ENCODE measurements at places on chromosomes 6 and 20. TPM values are rescaled to one million over a fixed set of nuclear protein-coding genes. Genes with fewer than 3 reads are reported as not detected.

DNA sequence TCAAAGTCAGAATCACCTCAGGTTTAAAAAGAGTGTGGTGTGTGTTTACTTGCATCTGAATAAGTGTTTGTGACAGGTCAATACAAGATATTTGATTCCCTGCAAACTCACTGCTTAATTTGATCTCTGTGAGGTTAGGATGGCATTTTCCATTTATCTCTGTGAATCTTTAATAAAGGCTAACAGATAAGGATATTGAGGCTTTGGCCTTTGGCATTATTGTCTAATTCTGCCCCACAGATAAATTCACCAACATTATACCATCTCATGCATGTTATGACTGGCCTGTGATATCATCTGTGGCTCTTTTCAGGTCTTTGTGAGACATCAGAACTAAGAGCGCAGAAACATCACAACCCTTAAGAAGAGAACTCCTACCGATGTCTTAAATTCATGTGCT is 84.7 kb downstream of the TRMT6 start:
- peak; percentile 77 for DNase-seq

DNA sequence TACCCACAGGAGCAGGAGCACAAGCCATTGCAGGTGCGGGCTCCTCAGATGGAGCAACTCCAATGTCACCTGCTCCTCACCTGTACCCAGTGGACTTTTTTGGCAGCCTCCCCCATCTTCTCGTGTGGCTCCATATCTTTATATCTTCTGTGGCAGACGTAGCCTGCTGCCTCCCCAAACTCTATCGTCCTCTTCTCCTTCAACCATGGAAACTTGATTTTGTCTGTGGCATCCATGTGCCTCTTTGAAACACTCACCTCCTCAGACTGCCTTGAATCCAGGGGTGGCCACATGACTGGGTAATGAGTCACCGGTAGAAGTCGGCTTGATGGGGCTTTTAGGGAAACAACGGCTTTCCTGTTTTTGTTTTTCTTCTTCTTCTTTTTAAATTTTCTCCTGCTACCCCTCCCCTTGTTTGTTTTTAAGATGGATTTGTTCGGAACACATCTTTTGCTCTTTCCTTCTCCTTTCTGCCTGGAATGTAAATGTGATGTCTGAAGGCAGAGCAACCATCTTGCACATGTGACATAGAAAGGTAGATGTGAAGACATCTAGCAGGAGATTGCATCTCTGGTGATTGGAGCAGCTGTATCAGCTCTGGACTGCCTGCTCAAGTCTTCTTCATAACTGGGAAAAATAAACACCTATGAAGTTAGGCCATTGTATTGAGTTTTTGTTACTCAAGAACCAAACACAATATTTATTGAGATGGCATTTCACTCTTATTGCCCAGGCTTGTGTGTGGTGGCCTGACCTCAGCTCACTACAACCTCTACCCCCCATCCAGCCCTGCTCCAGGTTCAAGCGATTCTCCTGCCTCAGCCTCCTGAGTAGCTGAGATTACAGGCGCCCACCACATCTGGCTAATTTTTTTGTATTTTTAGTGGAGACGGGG is 69.9 kb upstream of the DDR1 start:
- peak; percentile 88 for DNase-seq

The BFSP1 gene
- 2.2 TPM for polyA plus RNA-seq

The GSTA3 gene
- not detected for polyA plus RNA-seq

DNA sequence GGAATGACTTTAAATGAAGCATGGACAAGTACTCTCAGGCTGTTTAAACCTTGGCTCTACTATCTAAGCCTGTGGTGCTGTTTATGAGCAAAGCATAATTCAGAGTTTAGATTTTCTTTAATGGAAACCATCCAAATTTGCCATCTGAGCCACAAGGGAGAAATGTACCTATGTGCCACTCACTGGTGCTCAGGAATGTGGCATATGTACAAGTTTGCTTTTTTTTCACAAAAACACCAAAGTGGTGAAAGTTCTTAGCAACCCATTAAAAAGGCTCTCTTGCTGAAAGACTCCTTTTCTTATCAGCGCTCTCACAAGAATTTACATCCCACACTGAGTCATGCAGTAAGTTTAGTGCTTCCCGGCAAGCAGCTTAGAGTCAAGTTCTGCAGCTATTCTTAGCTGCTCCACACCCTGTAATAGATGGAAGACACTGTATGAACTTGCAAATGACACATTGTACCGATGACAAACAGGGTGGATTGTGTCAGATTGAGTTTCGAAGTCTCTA is 57.3 kb upstream of the MLIP start:
- peak; percentile 93 for DNase-seq

The LHFPL5 gene
- not detected for polyA plus RNA-seq

The FOXS1 gene
- polyA plus RNA-seq, result not detected

DNA sequence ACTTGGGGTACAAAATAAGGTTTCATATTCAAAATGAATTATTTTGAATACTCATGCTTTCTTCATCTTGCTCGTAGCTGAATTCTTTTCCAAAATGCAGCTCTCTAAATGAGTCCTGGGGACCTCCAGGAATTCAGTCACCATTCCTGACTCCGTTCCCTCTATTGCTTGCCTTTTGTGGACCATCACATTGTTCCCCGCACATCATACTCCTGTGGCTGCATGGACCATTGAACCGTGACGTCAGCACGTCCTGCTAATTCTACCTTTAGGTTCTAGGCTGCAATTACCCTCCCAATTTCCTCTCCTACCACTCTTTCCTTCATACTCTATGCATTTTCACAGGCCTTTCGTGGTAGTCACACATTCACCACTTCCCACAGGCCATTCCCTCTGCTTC is 173.1 kb upstream of the ID4 start:
- DNase-seq, result no peak

The CAPN11 gene
- not detected for polyA plus RNA-seq

DNA sequence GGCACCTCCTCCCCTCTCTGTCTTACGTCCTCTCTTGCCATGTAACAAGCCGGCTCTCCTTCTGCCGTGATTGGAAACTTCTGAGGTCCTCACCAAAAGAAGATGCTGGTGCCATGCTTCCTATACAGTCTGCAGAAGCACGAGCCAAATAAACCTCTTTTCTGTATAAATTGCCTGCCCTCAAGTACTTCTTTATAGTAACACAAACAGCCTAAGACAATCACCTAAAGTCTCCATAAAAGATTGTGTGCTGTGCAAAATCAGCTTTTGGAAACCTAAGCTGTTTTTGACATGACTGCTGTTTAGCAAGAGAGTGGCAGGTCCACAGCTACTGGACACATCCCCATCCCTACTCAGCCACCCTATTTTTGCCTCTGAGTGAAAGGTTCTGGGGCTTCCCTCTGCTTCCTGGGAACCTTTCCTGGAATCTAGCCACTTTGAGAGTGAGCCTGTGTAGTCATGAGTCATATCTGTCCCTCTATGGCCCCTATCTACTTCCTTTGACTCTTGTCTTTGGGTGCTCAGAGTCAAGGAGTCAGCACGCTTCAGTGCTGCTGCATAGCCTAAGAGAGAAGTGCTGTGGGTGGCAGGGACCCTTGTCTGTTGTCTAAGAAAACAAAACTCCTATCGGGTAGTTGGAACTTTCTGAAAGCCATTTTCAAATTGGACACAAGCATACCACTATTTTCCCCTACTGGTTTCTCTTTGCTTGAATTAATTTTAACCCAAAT is 110.0 kb downstream of the PPP1R14C start:
- DNase-seq, result peak; percentile 84

GRCh38 chr20:32914031-32914430 is 55.3 kb downstream of the EFCAB8 start:
- DNase-seq, result no peak

DNA sequence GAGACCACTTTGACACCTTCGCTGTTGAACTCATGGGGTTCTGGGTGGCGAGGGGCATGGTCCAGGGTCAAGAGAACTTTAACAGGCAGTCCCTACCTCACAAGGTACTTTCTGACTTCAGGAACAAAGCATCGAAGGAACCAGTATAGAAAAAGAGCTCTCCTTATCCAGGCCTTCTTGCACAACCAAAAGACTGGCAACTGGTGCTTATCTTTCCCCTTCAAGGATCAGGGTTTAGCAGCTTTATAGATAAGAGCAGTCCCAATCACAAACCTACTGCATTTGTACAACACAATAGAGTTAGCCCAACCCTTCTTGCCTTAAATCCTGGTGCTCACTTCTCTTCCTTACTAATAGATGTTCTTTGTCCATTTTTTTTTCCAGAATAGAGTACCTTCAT is 116.3 kb downstream of the SNX5 start:
- no peak for DNase-seq

The CAGE1 gene
- 0.01 TPM for polyA plus RNA-seq

DNA sequence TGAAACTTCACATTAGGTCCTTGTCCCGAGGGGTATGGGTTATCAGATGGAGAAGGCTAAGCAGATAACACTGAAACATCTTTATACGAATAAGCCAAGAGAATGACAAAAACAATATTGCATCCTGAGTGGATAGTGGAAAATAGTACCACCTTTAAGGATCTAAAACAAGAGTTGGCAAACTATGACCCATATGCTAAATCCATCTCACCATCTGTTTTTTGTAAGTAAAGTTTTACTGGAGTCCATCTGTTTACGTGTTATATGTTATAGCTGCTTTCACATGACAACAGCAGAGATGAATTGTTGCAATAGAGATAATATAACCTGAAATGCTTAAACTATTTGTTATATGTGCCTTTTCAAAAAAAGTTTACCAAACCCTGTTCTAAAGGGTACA is 76.1 kb upstream of the TRDN start:
- DNase-seq, result no peak

The IL20RA gene
- polyA plus RNA-seq, result 0.01 TPM

GRCh38 chr20:60170116-60170515 is 211.9 kb downstream of the CDH26 start:
- no peak for DNase-seq

The MLN gene
- not detected for polyA plus RNA-seq

GRCh38 chr20:47295921-47296426 is 60.5 kb downstream of the ZMYND8 start:
- DNase-seq, result peak; percentile 24

DNA sequence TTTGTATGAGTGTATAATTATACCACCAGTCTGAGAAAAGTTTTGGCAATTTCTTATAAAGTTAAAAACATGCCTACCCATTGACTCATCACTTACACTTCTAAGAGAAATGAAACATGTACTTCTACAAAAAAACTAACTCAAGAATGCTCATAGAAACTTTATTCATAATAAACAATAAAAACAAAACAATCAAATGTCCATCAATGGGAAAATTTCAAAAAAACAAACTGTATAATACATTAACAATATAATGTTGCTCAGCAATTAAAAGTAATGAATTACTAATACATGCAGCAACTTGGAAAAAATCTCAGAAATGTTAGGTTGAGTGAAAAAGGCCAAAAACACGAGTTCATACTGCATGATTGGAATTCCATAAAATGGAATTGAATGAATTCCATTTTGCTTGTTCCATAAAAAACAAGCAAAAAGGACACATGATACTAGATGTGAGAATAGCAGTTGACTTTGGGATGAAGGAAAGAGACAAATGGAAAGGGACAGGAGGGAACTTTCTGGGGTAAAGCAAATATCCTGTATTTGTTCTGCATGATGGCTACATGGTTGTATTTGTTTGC is 726.6 kb downstream of the RFPL4B start:
- DNase-seq, result peak; percentile 9

DNA sequence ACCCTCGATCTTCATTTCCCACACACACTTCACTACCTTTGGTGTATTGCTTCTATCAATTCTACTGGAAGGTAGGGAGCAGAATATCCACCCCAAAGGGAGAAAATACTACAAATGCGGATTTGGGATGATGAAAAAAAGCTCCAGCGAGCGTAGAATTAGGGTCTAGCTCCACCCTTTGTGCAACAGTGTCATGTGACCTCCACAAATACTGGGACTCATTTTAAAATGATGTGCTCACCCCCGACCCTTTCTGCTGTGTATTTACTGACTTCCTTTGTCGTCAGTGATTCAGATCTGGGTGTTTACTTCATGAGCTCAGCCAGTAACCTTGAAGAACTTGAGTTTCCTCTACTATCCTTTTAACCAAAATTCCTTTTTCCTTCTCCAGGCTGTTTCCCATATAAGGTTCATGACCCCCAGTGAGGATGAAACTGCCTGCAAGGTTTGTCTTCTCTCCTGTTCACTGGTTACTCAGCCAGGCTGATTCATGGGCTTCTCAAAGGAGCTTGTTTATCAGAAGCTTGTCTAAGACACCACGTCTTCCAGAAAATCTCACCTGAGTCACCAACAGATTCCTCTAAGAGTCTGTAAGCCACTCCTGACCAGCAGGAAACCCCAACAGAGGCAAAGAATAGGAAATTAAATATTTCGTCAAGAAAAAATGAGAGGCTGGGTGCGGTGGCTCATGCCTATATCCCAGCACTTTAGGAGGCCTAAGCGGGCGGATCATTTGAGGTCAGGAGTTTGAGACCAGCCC is 39.6 kb upstream of the PAX1 start:
- DNase-seq, result peak; percentile 61

The C6orf52 gene
- 0.60 TPM for polyA plus RNA-seq

DNA sequence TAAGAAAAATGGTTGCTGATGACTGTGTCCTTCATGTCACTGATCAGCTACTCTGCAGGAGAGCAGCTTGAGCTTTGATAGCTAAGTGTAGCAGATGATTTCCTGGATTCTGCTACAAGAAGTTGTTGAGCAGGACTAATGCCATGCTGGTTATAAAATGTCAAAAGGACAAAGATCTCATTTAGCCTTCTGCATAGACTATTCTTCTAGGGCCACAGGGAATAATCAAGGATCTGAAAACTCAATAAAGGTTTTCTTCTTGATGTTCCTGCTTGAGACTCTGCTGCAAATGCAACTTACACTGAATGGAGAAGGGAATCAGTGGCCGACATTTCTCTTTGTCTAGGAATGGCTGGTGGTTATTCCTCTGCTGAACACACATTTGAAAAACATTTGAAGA is 360.3 kb upstream of the PTCHD4 start:
- no peak for DNase-seq

DNA sequence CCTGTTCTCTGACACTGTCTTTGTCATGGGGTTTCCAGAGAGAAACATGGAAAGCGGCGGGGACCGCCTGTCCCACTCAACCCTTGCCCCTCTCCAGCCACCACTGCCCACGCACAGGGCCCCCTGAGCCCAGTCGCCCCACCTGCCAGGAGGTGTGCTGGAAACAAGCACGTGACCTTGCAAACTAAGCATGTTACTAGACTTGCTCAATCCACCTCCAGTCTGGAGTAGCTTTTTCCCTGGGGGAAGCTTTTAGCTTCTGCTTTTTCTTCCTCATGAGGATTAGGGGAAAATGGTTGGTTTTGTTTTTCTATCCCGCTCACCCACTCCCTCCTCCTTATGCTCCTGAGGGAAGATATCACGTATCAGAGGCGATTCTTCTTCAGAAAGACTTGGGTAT is 105.7 kb downstream of the PLEKHG1 start:
- DNase-seq, result no peak

The RSPH9 gene
- not detected for polyA plus RNA-seq

GRCh38 chr6:18138906-18139305 is 16.0 kb downstream of the TPMT start:
- no peak for DNase-seq

Data from mammary epithelial cell (primary cell).